ENCODE measurements at places on chromosomes 5 and 9.

DNA sequence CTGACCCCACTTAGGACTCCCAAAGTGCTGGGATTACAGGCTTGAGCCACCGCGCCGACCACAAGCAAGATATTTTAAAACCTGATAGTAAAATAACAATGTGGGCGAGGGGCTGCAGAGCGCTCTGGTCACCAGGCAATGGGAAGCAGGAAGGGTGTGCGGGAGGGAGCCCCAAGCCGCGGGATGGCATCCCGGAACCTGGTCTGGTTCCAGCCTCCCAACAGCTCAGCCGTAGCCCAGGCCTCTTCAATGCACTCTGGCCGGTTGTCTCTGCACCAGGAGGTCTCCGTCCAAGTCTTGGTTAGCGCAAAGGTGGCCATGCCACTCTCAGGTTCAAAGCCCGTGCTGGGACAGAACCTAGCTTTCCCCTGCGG is 694 bp upstream of the UAP1L1 start:
- no peak for DNase-seq

- no peak for DNase-seq
Measured at GRCh38 chr9:127056446-127056845, 66.0 kb downstream of the ANGPTL2 start.

GRCh38 chr9:93908591-93909241 is 46.4 kb downstream of the BARX1 start:
- DNase-seq, result no peak

DNA sequence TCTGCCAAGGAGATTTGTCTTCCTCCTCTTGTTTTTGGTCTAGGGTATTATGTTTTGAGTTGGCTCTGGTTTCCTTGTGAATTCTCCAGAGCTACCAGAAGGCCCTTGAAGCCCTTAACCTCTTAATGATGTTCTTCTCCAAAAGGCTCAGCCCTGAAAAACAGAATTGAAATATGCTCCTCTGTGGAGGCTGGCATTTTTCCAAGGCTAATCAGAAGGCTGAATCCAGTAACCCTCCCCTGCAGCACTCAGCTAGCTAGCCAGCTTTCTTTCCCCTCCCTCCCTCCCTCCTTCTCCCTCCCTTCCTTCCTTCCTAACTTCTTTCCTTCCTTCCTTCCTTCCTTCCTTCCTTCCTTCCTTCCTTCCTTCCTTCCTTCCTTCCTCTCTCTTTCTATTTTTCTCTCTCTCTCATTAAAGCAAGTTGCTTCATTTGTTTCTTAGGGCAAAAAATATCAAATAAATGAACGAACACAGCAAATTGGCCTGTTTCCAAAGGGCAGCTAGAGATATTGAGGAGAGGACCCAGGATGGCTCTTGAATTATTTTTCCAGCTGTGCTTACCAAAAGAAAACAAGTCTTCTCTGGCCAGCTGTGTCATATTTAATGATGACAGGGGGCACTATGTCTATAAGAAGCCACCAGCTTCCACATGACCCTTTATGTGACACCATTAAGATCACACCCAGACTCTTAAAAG is 38.7 kb downstream of the JAKMIP2 start:
- no peak for DNase-seq

- DNase-seq, result no peak
Measured at GRCh38 chr5:10801931-10802666, 41.1 kb upstream of the DAP start.

DNA sequence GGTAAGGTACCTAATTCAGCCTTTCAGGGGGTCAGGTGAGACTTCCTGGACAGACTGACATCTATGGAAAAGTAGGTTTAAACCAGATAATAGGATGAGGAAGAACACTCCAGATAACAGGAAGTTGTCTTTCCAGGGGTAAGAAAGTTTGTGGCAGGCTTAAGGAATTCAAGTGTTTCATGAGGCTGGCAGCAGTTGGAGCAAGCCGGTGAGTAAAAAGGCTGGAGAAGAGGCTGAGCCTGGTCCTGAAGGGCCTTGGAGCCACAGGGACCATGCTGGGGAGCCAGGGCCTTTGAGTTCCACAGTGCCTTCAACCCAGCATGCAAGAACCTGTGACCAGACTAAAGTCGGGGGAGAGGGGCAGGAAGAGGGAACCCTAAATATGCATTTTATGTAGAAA is 353.4 kb downstream of the SPOCK1 start:
- no peak for DNase-seq

DNA sequence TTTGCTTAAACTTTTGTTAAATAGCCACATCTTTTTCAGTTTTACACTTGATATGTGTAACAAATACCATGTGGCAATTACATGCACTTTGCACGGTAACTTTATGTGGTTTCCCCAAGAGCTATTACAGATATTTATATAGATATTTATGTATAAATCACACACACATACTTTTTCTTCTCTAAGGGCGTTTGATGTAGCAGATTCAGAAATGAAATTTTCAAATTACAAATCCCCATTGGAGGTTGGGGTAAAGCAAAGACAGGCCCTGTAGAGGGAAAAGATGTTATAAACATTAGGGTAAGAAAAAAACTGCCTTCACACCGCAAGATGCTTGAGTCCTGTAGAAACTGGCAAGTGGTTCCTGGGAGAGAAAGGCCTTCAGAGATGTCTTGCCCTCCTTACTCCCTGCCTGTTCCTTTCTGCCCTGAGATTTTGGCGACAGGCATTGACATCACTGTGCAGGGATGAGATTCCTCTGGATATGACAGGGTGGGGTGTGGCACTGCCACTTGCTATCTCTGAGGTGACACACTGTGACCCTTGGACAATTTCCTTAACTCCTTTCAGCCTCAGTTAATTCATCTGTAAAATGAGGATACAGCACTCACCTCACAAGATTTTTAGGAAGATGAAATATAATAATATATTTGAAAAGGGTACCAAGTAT is 177.9 kb upstream of the TUT7 start:
- DNase-seq, result no peak
